ENCODE measurements at places on chromosomes 7 and 10.

GRCh38 chr10:110074758-110075671 lies 67.2 kb downstream of the ADD3 start:
- no peak for DNase-seq

DNA sequence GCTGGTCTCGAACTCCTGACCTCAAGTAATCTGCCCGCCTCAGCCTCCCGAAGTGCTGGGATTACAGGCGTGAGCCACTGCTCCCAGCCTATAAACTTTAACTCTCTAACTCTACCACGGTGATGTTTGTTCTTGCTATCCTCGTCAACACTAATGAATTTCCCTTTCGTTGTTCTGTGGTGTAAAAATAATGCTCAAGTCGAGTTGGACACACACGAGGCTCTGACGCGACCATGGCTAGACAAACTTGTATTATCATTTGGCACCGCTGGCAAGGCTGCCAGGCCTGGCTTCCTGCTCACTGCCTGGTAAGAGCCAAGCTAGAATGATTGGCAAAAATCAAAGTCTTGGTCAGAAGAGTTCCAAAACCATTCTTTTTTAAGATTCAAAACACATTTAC lies 167.0 kb upstream of the KLF6 start:
- no peak for DNase-seq

- no peak for DNase-seq
Measured at GRCh38 chr7:137848095-137848494, 1.3 kb upstream of the DGKI start.

- DNase-seq, result no peak
Measured at GRCh38 chr10:33421789-33422462, 87.5 kb upstream of the NRP1 start.

GRCh38 chr10:99859585-99859984 lies 77.1 kb downstream of the ABCC2 start:
- no peak for DNase-seq

DNA sequence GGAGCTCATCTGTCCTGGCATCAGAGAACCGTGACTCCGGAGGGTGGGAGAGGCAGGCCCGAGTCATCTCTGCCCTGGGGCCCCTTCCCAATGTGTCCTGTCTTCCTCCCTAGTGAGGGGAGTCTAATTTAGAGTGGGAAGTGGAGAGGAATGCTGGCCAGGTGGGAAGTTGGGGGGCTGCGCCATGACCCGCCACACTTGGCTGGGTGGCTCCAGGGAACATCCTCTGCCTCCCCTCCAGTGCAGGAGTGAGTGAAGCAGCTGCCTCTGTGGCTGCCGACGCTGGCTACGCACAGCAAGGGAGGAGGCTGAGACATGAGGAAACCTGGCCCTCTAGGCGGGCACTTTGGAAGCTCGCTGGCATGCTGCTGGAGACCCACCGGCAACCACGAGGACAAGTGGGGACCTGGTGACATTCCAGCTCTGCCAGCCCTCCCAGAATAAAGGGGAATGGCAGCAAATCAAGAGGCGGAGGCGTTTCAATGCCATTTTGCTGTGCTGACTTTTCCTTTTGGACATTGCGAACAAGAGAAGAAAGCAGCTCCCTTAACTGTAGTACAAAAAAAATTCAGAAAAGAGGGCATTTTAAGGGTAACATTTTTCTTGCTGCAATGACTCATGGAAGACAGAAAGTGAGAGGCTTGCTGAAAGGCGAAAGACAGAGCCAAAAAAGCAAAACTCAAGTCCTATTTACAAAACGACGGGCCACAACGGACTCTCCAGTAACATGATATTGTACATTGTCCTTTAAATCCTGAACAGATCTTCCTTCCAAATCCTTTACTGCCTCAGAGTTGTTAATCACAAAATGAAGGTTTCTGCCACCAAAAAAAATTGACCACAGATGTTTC lies 121.2 kb upstream of the PITRM1 start:
- no peak for DNase-seq

All from stimulated activated CD8-positive, alpha-beta memory T cell treated with anti-CD3 and anti-CD28 coated beads, Interleukin-15, amount 100 ng/mL, for 4 hours (primary cell).